Tracheal epithelial cell (primary cell): ENCODE measurements at places on chromosomes 6 and 20. TPM values are rescaled to one million over a fixed set of nuclear protein-coding genes. Genes with fewer than 3 reads are reported as not detected.

XKR7 gene
- total RNA-seq: under 0.01 TPM in 1 of 2 replicates, not detected in the other

UNC5CL gene
- 0.43 and 1.2 TPM in 2 replicates for total RNA-seq

SAPCD1 gene
- not detected in 2 replicates for total RNA-seq

TGM3 gene
- under 0.01 and 0.43 TPM in 2 replicates for total RNA-seq

CLPSL1 gene
- not detected in 2 replicates for total RNA-seq

HMGCLL1 gene
- total RNA-seq: 0.48 TPM in 1 of 2 replicates, not detected in the other

RCAN2 gene
- 0.72 TPM in 1 of 2 replicates, not detected in the other for total RNA-seq

MICB gene
- 4.7 and 9.9 TPM in 2 replicates for total RNA-seq

TRIM15 gene
- total RNA-seq: under 0.01 TPM in 1 of 2 replicates, not detected in the other

SPDEF gene
- total RNA-seq: 3.8 and 8.7 TPM in 2 replicates

TULP1 gene
- not detected in 2 replicates for total RNA-seq

PSMB9 gene
- total RNA-seq: 3.4 and 16.1 TPM in 2 replicates

TBC1D20 gene
- 31.5 and 36.1 TPM in 2 replicates for total RNA-seq

TRAM2 gene
- 3.6 and 5.1 TPM in 2 replicates for total RNA-seq

MUCL3 gene
- total RNA-seq: under 0.01 TPM in 1 of 2 replicates, not detected in the other

TRIM40 gene
- not detected in 2 replicates for total RNA-seq

NKX2-2 gene
- not detected in 2 replicates for total RNA-seq

MAS1L gene
- total RNA-seq: not detected in 2 replicates

LZTS3 gene
- 8.5 and 14.9 TPM in 2 replicates for total RNA-seq

TRIM10 gene
- total RNA-seq: not detected in 2 replicates

LIME1 gene
- total RNA-seq: 1.7 and 2.7 TPM in 2 replicates

CCHCR1 gene
- 11.5 and 18.3 TPM in 2 replicates for total RNA-seq

MAP3K4 gene
- total RNA-seq: 19.8 and 45.4 TPM in 2 replicates

WDR27 gene
- 10.9 and 11.1 TPM in 2 replicates for total RNA-seq
